ENCODE measurements at places on chromosomes 7 and 10. TPM values are rescaled to one million over a fixed set of nuclear protein-coding genes. Genes with fewer than 3 reads are reported as not detected.

GRCh38 chr10:7006566-7006965, 404.3 kb downstream of the SFMBT2 start:
- no peak for DNase-seq
- no peaks in the 10 kb centered on the region for H3K4me1 ChIP-seq
- H3K27me3 ChIP-seq, result no peaks in the 10 kb centered on the region
- no peaks in the 10 kb centered on the region for H3K36me3 ChIP-seq
- H3K27ac ChIP-seq, result no peak overlapping the region

Gene TCF7L2
- total RNA-seq, result 34.1 TPM

DNA sequence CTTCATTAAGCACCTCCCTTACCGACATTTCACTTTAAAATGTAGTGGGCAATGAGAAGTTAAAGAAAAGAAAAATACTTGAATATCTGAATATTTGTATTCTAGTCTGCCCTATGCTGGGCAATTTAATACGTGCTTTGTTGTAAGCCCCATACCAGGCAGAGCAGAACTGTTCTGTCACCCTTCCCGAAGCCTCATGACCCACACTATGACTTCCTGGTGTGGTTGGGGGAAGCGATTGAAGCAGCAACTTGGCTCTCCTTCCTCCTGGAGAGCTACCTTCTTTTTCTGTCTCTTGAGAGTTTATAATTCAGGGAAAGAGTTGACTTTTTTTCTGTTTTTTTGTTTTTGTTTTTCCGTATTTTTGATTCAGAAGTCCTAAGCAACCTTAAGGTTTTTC, 243.7 kb downstream of the INHBA start:
- no peaks in the 10 kb centered on the region for H3K4me1 ChIP-seq
- H3K27me3 ChIP-seq, result no peaks in the 10 kb centered on the region
- DNase-seq, result no peak
- no peaks in the 10 kb centered on the region for H3K36me3 ChIP-seq

Gene NKX1-2
- total RNA-seq, result not detected

Gene ADAP1
- total RNA-seq, result 26.6 TPM

Gene ITPRID1
- not detected for total RNA-seq

Gene LIPN
- not detected for total RNA-seq

DNA sequence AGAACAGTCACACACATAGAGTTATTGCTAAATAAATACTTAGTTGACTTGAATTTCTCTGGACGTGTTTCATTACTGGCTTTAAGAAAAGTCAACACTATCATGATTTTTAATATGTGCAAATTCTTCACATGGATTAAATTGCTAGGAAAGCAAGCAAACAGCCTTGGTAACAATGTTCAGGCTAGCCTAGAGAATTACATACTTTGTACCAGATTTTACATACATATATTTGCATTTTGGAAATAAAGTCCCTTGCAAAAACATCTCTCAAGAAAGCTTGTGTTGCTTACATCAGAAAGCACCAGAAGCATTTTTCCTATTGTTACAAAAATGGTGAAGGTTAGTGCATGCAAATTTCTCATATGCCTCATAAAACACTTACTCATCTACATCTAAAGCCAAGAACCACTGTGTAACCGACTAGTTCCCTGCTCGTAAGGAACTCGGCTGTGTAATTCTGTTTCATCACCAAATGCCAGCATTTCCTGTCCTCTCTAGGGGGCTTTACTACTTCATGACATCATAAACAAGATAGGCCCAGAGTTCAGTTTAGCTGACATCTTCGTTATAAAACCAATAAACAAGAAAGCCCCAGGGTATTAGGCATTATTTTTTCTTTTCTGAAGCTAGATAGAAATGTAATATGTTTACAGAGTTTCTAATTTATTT, 87.8 kb downstream of the CFAP58 start:
- H3K4me3 ChIP-seq, result no peak overlapping the region
- no peak for DNase-seq
- no peaks in the 10 kb centered on the region for H3K27me3 ChIP-seq
- H3K4me1 ChIP-seq, result no peaks in the 10 kb centered on the region
- H3K27ac ChIP-seq, result no peak overlapping the region
- no peaks in the 10 kb centered on the region for H3K36me3 ChIP-seq

Gene GNB2
- 52.9 TPM for total RNA-seq

Gene CCDC146
- 29.8 TPM for total RNA-seq

- H3K36me3 ChIP-seq, result no peaks in the 10 kb centered on the region
- H3K27ac ChIP-seq, result peak overlapping the region; percentile 11
- no peak for DNase-seq
- H3K4me1 ChIP-seq, result no peaks in the 10 kb centered on the region
- no peaks in the 10 kb centered on the region for H3K27me3 ChIP-seq
These were observed 19.7 kb upstream of the HGF start for GRCh38 chr7:81789406-81790119.

GRCh38 chr7:23443974-23444373, 26.3 kb downstream of the IGF2BP3 start:
- H3K27me3 ChIP-seq, result no peaks in the 10 kb centered on the region
- H3K36me3 ChIP-seq, result no peaks in the 10 kb centered on the region
- H3K4me1 ChIP-seq, result no peaks in the 10 kb centered on the region
- no peak for DNase-seq

Gene ARMC3
- not detected for total RNA-seq

- peaks cover 74% of the 10 kb centered on the region for H3K4me1 ChIP-seq
- no peaks in the 10 kb centered on the region for H3K27me3 ChIP-seq
- peak overlapping the region; percentile 62 for H3K4me3 ChIP-seq
- H3K27ac ChIP-seq, result peak overlapping the region; percentile 87
- peak; percentile 35 for DNase-seq
These were observed 4.4 kb downstream of the LDB1 start for GRCh38 chr10:102115775-102116174.

DNA sequence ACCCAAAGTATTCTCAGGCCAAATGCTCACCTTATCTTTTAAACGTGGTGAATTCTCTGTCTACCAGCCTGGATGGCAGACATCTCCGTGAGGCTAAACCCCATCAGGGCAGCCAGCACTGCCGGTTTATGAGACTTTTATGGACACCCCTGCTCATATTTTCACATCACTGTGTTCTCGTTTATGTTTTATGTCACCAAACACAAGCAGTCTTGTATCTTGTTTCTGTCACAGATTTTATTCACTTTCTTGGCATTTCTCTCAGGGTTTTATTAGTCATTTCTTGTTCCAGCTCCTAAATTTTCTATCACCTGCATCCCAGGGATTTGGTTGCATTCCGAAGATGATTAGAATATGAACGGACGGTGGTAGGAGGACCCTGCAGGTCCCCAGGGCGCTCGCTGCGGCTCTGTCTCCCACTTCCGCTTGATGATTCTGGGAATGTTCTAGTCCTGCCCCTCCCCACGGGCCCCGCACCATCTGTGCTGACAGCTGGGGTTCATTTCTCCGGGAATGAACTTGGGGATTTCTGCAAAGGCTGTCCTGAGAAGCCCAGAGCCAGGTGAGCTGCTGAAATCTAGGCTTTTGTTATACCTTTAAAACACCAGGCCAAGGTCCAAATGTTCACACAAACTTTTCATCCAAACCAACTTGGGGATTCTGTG, 217.6 kb downstream of the GFRA1 start:
- no peaks in the 10 kb centered on the region for H3K27me3 ChIP-seq
- H3K4me1 ChIP-seq, result no peaks in the 10 kb centered on the region
- H3K36me3 ChIP-seq, result no peaks in the 10 kb centered on the region
- no peak overlapping the region for H3K4me3 ChIP-seq

Gene ANTXRL
- total RNA-seq, result not detected

Gene CC2D2B
- not detected for total RNA-seq

DNA sequence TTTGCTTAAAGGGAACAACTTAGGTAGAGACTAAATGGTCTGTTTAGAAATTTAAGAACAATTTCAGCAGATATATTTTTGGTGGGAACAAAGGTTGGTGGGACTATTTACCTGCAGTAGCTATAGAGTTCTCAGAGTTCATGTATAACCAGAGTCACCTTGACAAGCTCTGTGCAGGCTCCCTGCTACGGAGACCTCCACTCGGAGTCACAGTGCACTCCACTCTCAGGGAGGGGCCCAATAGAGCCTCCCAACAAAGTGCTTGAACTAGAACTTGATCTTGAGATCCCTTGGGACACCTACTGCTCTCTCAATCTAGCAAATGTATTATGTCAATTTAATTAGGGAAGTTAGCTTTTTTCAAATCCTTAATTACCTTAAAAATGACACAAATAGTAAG, 2.3 kb downstream of the MYPN start:
- no peak overlapping the region for H3K27ac ChIP-seq
- DNase-seq, result no peak
- H3K36me3 ChIP-seq, result no peaks in the 10 kb centered on the region
- H3K27me3 ChIP-seq, result no peaks in the 10 kb centered on the region
- no peak overlapping the region for H3K4me3 ChIP-seq

DNA sequence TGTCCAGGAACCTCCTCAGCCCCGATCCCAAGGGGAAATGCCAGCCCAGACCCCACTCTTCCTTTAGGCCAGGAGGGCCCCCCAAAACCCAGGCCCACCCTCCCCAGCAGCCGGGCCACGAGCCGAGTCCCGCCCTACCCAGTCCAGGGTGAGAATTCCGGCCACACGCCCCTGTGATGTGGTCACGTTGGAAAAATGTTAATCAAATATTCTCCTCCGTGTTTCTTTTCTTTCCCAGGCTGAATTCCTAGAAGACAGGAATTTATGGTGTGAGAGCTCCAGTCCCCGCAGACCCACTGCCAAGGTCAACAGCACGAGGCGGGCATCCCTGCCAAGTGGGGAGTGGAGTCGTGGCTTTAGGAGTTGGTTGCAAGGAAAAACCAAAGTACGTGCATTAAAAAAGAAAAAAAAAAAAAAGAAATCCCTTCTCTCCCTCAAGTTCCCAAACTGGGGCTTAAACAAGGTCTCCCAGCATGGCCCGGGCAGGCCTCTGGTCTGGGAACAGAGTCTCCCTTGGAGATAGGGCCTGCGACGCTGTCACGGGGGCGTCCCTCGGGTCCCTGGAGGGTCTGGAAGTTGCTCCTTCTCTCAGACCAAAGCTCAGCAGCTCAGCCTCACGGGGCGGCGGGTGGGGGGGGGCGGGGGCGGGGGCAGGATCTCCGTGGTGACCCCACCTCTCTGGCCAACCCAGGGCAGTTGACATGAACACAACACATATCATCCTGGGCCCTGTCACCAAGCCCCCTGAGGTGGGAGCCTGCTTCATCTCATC, 28.1 kb upstream of the ELN start:
- peak; percentile 66 for DNase-seq
- no peaks in the 10 kb centered on the region for H3K36me3 ChIP-seq
- peaks cover 48% of the 10 kb centered on the region for H3K4me1 ChIP-seq
- H3K27ac ChIP-seq, result peak overlapping the region; percentile 56
- H3K27me3 ChIP-seq, result no peaks in the 10 kb centered on the region

DNA sequence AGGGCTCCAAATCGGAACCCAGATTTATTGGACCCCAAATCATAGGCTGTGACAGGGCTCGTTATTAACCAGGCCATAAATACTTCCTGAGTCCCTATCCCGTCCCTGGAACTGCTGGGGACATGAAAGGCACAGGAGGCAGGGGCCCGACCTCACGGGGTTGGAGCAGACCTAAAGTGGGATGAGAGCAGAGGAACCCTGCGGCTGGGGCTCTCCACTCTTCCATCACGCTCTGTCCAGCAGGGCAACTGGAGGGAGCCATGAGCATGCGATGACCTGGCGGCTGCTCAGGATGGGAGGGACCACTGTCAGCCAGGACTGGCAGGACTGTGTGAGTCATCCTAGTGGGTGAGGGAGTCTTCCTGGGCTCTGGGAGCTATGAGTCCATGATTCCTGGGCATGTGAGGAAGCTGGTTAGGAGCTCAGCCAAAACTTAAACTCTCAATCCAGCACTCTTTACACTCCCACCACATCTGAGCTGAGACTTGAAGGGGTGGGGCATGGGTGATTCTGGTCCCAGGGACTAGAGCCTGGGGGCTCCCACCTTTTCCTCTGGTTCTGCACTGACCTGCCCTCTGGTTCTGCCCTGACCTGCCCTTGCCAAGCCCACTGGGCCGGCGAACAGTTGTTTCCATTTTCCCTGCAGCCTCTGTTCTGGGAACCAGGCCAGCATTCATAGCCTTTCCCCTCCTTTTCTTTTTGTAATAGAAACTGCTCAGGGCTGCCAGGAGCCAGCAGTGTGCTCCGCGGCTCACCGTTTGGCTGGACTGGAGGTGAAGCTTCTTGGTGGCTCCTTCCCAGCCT, 47.1 kb downstream of the SYPL1 start:
- no peaks in the 10 kb centered on the region for H3K27me3 ChIP-seq
- H3K4me3 ChIP-seq, result peak overlapping the region; percentile 32
- H3K27ac ChIP-seq, result peak overlapping the region; percentile 92
- no peaks in the 10 kb centered on the region for H3K36me3 ChIP-seq

Gene NEUROD6
- total RNA-seq, result not detected

- H3K36me3 ChIP-seq, result no peaks in the 10 kb centered on the region
- H3K4me3 ChIP-seq, result no peak overlapping the region
- peaks cover 31% of the 10 kb centered on the region for H3K27me3 ChIP-seq
These were observed 77.9 kb upstream of the PFKP start for GRCh38 chr10:2989292-2989947.

Gene PON2
- 44.9 TPM for total RNA-seq

DNA sequence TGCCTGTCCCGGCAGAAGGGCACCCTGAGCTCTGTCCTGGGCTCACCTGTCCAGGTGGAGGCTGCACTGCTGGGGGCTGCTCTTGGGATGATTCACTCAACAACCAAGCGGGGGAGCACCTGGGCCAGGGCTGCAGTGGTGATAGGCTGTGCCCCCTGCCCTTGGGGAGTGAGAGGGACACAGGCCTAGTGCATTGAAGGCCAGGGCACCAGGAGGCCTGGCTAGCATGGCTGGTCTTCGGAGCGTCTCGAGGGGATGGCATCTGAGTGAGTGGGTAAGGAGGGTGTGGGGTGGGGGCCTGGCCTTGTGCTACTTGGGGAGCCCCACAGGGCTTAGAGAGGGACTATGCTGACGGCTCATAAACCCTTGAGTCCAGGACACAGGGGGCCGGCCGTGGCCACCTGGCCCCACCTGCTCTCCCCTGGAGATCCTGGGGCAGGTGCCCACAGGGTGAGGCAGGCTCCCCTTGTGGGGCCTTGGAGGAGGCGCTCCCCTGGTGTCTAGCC, 3.1 kb downstream of the PWWP2B start:
- no peak for DNase-seq
- H3K27me3 ChIP-seq, result no peaks in the 10 kb centered on the region
- peak overlapping the region; percentile 19 for H3K4me3 ChIP-seq
- H3K36me3 ChIP-seq, result peaks cover 4% of the 10 kb centered on the region

Gene PAX2
- total RNA-seq, result not detected

- H3K27me3 ChIP-seq, result no peaks in the 10 kb centered on the region
- no peak overlapping the region for H3K4me3 ChIP-seq
- H3K27ac ChIP-seq, result no peak overlapping the region
- H3K4me1 ChIP-seq, result peaks cover 7% of the 10 kb centered on the region
These were observed 28.4 kb downstream of the DAGLB start for GRCh38 chr7:6419310-6419773.

DNA sequence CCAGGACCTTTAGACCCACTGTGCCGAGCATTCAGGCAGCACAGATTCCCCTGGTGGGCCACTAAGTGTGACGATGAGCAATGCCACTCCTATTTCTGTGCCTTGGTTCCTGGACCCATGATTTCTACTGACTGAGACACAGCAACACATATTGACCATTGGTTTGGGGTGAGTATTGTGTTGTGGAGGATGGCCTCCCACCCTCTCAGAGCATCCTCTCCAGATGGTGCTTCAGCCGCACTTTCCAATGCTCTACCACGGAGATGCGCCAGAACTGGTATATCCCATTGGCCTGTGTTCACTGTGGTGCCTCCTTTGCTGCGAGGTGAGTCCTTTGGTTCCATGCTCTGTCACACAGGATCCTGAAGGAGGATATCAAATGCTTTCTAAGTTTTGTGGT, 10.1 kb upstream of the GDF10 start:
- no peaks in the 10 kb centered on the region for H3K36me3 ChIP-seq
- H3K27me3 ChIP-seq, result no peaks in the 10 kb centered on the region
- H3K27ac ChIP-seq, result no peak overlapping the region
- H3K4me1 ChIP-seq, result peaks cover 11% of the 10 kb centered on the region
- no peak for DNase-seq
- no peak overlapping the region for H3K4me3 ChIP-seq

GRCh38 chr7:116028787-116029186, 1.8 kb downstream of the TFEC start:
- no peaks in the 10 kb centered on the region for H3K36me3 ChIP-seq
- no peaks in the 10 kb centered on the region for H3K27me3 ChIP-seq
- H3K4me1 ChIP-seq, result no peaks in the 10 kb centered on the region
- H3K27ac ChIP-seq, result no peak overlapping the region
- DNase-seq, result no peak

Measured in stomach (tissue), 19 donors.